ENCODE measurements at places on chromosomes 1 and 21. TPM values are rescaled to one million over a fixed set of nuclear protein-coding genes. Genes with fewer than 3 reads are reported as not detected.

The KCNN3 gene
- polyA plus RNA-seq = not detected

- H3K27ac ChIP-seq = no peak overlapping the region
- DNase-seq = no peak
- no peaks in the 10 kb centered on the region for H3K4me1 ChIP-seq
- no peaks in the 10 kb centered on the region for H3K36me3 ChIP-seq
Measured at GRCh38 chr1:113488576-113489177, 98.4 kb downstream of the MAGI3 start.

The LRRC53 gene
- polyA plus RNA-seq = not detected

- no peaks in the 10 kb centered on the region for H3K36me3 ChIP-seq
- H3K27ac ChIP-seq = peak overlapping the region; percentile 73
- peak; percentile 16 for DNase-seq
- no peaks in the 10 kb centered on the region for H3K27me3 ChIP-seq
Measured at GRCh38 chr21:31173881-31174555, 135.7 kb upstream of the KRTAP19-8 start.

GRCh38 chr1:159077120-159077961 is 775 bp upstream of the AIM2 start:
- H3K27ac ChIP-seq = peak overlapping the region; percentile 97
- peak; percentile 62 for DNase-seq
- H3K4me3 ChIP-seq = peak overlapping the region; percentile 63
- H3K27me3 ChIP-seq = no peaks in the 10 kb centered on the region

DNA sequence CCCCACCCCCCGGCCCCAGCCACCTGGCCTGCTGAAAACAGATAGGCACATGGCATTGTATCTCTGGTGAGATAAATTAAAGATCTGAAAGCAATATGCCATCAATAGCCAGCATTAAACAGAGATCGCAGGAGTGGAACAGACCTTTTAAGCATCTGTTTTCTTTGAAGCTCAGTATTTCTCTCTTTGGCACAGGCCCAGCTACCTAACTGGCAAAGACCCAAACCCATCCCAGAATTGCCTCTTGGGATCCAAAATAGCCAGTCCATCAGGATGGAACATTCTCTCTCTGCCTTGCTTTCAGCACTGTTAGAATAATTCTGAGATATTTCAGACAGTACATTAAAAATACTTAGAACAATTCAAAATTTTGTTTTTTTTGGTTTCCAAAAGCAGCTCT is 46.0 kb downstream of the KCNJ6 start:
- no peaks in the 10 kb centered on the region for H3K27me3 ChIP-seq
- no peak overlapping the region for H3K27ac ChIP-seq
- no peak for DNase-seq
- no peaks in the 10 kb centered on the region for H3K36me3 ChIP-seq
- peaks cover 17% of the 10 kb centered on the region for H3K4me1 ChIP-seq
- no peak overlapping the region for H3K4me3 ChIP-seq

GRCh38 chr1:231603598-231604275 is 22.9 kb upstream of the DISC1 start:
- H3K36me3 ChIP-seq = no peaks in the 10 kb centered on the region
- H3K27ac ChIP-seq = no peak overlapping the region
- DNase-seq = peak; percentile 38
- H3K4me3 ChIP-seq = peak overlapping the region; percentile 98
- peaks cover 29% of the 10 kb centered on the region for H3K4me1 ChIP-seq

DNA sequence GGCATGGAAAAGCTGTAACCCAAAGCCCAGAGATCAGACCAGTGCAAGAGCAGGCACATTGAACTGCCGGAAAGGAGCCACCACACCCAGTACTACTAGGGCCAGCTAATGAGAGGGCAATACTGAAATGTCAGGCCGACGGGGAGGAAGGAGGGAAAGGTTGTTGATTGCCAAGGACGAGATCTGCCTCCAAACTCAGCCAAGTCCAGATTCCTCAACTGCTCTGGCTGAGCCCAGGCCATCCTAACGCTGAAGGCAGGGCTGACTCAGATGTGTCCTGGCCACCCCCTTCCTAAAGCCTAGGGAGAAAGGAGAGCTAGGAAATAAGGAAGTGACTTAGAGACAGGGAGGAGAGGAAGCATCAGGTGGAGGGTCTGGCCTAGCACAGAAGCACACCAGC is 42.1 kb upstream of the IPO9 start:
- peaks cover 24% of the 10 kb centered on the region for H3K4me1 ChIP-seq
- no peak overlapping the region for H3K27ac ChIP-seq
- no peaks in the 10 kb centered on the region for H3K36me3 ChIP-seq
- DNase-seq = no peak
- H3K4me3 ChIP-seq = no peak overlapping the region
- H3K27me3 ChIP-seq = no peaks in the 10 kb centered on the region

DNA sequence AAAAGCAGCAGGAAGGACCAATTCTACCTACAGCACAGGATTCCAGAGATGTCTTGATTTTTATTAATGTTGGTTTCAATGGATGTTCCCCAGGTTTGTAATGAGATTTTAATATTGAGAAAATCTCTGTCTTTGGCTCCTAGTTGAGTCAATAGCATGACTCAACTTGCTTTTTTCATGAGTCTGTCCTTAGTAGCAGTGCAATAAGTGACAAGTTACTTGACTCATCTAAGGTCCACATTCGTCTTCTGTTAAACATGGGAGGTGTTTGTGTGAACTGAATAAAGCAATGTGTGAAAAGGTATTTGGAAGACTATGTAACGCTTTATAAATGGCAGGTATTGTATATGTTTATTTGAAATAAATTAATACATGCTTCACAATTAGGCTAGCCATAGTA is 645.0 kb upstream of the PTBP2 start:
- no peak for DNase-seq
- no peak overlapping the region for H3K4me3 ChIP-seq
- no peaks in the 10 kb centered on the region for H3K27me3 ChIP-seq
- no peaks in the 10 kb centered on the region for H3K4me1 ChIP-seq
- no peak overlapping the region for H3K27ac ChIP-seq

The SPATA1 gene
- polyA plus RNA-seq = 0.43 TPM

GRCh38 chr1:232578651-232579195 is 51.2 kb downstream of the SIPA1L2 start:
- no peak for DNase-seq
- no peak overlapping the region for H3K27ac ChIP-seq
- H3K4me3 ChIP-seq = no peak overlapping the region
- H3K27me3 ChIP-seq = no peaks in the 10 kb centered on the region
- H3K4me1 ChIP-seq = peaks cover 26% of the 10 kb centered on the region

GRCh38 chr1:4062041-4062440 is 162.0 kb upstream of the C1orf174 start:
- no peak overlapping the region for H3K27ac ChIP-seq
- H3K4me1 ChIP-seq = no peaks in the 10 kb centered on the region
- no peaks in the 10 kb centered on the region for H3K36me3 ChIP-seq
- DNase-seq = no peak
- no peak overlapping the region for H3K4me3 ChIP-seq
- no peaks in the 10 kb centered on the region for H3K27me3 ChIP-seq

- peaks cover 5% of the 10 kb centered on the region for H3K27me3 ChIP-seq
- H3K36me3 ChIP-seq = no peaks in the 10 kb centered on the region
- H3K4me3 ChIP-seq = no peak overlapping the region
Measured at GRCh38 chr1:51907079-51907702, 28.7 kb upstream of the NRDC start.

The DIRAS3 gene
- polyA plus RNA-seq = not detected

GRCh38 chr1:24727501-24728216 is 17.6 kb upstream of the CLIC4 start:
- no peak overlapping the region for H3K4me3 ChIP-seq
- H3K4me1 ChIP-seq = peaks cover 35% of the 10 kb centered on the region
- no peaks in the 10 kb centered on the region for H3K27me3 ChIP-seq
- H3K27ac ChIP-seq = peak overlapping the region; percentile 65
- H3K36me3 ChIP-seq = no peaks in the 10 kb centered on the region
- peak; percentile 93 for DNase-seq

Data from CD14-positive monocyte (primary cell).